Heart right ventricle (tissue), 16 donors: ENCODE measurements at places on chromosomes 12 and 14.

DNA sequence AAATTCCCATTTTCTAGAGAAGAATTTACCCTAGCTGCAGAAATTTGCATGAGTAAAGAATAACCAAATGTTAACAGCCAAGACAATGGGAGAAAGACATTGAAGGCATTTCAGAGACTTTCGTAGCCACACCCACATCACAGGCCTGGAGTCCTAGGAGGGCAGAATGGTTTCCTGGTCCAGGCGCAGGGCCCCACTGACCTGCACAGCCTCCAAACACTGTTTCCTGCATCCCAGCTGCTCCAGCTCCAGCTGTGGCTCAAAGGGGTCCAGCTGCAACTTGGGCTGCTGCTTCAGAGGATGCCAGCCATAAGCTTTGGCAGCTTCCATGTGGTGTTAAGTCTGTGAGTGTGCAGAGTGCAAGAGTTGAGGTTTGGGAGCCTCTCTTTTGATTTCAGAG, 6.5 kb upstream of the PRR4 start:
- no peak for DNase-seq

DNA sequence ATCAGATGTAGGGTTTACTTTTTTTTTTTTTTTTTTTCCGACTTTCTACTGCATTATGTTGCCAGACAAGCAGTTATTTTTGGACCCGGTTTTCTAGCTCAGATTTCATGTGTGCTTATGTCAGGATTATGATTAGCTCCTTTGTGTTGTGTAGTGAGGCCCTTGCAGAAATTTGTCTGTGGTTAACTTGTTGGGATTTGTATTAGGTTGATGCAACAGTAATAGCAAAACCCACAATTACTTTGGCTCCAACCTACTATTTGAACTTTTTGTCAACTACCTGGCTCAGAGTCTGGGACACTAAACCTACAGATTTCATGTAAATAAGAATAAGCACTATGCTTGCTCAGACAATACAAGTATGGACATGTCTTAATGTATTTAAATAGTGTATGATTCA, 44.1 kb upstream of the KCNJ8 start:
- DNase-seq: no peak

GRCh38 chr12:80778005-80778541, 61.4 kb downstream of the MYF5 start:
- DNase-seq: peak; percentile 57

DNA sequence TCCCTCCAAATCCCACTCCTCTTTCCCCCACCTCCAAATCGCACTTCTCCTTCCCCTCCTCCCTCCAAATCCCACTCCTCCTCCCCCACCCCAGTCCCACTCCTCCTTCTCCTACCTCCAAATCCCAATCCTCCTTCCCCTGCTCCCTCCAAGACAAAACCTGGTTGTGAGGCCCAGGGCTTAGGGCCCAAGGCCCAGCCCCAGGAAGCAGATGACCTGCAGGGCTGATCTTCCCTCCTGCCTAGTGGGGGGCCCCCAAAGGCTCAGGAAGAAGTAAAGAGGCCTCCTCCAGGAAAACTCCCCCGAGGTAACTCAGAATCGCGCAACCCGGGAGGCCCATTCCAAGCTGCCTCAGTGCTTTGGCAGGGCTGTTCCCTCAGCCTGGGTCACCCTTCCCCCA, 34.4 kb downstream of the NCOR2 start:
- DNase-seq: no peak

GRCh38 chr12:39047539-39048262, 142.3 kb upstream of the CPNE8 start:
- DNase-seq: no peak
